ENCODE measurements at places on chromosomes 7 and 10.
A peak's percentile ranks its signal among the peaks of the same experiment; 100 is the strongest.

- no peak for DNase-seq
Measured at GRCh38 chr7:91266067-91266688, 1.9 kb downstream of the FZD1 start.

DNA sequence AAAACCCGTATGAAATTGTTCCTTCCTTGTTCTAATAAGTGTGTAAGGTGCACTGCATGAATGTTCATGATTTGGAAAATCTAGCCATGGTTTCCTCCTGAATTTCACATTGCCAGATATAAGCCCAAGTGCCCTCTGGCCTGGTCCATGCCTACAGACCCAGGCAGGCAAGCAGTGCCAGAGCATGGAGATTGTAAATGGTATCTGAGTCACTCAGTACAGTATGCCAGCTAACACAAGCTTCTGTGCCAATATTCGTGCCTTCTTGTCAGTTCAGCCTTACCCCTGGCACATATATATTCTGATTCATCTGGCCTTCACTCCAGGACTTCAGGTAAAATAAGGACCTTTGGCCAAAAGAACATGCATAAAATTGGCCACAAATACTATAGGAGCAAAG lies 38.4 kb upstream of the PDE1C start:
- no peak for DNase-seq

DNA sequence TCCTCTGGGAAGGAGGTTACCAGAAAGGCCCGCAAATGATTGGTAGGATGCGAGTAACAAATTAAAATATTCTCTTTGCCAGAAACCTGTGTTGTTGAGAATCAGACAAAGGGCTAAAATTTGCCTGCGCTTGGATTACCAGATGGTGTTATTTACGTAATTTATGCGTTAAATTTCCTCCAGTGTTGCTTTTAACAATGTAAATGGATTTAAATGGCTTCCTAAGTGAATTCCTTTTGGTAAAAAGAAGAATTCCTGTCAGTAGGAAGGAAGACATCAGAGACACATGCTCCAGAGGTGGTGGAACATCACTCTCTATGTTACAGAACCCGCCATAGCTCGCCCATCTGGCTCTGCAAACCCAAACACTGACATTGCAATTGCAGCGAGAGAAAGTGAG lies 520.6 kb downstream of the GALNT17 start:
- no peak for DNase-seq

GRCh38 chr7:100371561-100372171 lies 1.6 kb upstream of the PILRA start:
- DNase-seq, result no peak

GRCh38 chr10:46215426-46215825 lies 71.4 kb upstream of the ANTXRL start:
- no peak for DNase-seq

DNA sequence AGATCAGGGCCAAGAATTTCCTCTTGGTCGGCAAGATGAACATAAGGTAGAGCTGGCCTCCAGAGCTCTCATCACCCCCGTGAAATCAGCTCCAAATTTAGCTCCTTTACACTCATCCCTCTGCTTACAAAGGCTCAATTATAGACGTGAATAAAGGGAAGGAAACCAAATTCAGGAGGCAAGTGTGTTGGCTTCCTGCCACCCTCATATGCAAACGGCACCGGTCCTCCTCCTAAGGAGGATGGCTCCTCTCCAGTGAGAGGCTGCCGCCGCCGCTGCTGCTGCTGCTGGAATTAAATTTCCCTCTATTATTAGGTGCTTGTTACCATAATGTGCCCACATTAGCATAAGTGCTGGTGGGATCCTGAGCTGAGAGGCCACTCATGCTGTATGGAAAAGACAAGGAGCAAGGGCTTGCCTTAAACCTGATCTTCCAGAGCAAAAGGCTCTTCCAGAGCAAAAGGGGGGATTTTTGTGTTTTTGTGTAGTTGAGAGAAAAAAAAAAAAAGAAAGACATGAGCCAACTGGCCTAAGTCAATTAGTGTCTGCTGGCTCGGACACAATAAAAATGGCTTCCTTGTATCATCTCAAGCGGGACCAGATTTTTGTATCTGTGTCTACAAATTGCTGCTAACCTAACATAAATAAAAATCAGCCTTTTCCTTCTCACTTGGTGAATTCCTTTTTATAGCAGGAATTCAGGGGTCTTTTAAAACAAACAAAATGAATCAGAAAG lies 68.4 kb downstream of the CDHR3 start:
- DNase-seq, result no peak

GRCh38 chr7:135772639-135773222 lies 24.1 kb upstream of the FAM180A start:
- no peak for DNase-seq

GRCh38 chr10:27569946-27570345 lies 65.8 kb downstream of the RAB18 start:
- no peak for DNase-seq

DNA sequence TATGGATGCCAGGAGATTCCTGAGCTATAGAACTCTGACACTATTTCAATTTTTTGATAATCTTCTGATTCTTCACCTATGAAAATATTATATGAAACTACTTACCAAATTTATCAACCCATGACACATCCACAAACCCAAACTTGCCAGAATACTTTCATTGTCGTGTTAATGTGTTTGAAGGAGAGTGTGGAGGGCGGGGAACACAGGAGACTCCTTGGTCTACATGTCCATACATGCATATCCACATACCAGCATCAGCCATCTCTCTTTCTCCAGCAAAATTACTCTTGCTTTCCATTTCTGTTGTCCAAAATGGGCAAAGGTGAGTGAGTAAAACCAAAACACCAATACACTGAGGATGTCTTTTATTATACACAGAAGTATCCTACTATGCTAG lies 23.5 kb upstream of the BPGM start:
- DNase-seq, result no peak

- DNase-seq, result no peak
Measured at GRCh38 chr7:45146531-45147379, 10.8 kb upstream of the RAMP3 start.

DNA sequence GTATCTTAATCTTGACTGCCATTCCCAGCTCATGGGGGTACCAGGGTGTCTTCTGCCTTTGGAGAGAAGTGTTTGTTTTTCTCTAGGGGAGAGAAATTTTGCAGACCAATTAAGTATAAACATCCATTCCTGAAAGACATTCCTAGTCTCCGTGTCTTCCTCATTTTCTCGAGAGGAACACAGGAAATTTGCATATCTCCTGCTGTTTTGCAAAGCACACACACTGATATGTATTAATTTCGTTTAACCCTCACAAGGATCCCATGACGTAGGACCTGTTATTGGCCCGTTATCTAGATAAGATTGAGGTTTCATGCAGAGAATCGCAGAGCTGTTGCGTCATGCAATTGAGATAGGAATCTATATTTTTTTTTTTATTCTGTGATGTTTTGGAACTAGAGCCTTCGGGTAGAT lies 944 bp downstream of the RHBDD2 start:
- peak; percentile 32 for DNase-seq

DNA sequence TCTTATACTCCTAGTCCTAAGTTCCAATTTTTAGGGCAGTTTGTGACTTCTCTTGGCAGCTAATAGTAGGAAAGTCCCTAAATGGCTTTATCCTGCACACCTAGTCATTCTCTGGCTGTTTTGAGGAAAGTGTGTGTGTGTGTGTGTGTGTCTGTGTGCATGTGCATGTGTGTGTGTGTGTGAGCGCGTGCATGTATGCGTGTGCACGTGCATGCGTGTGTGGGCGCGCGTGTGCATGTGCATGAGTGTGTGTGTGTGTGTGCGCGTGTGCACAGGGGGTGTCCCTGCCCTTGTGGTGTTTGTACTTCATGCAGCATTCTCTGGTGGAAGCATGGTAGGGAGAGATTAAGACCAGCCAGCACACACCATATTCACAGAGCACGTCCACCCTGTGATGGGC lies 18.2 kb downstream of the MACROH2A2 start:
- no peak for DNase-seq

GRCh38 chr10:132827423-132827789 lies 41.5 kb upstream of the NKX6-2 start:
- no peak for DNase-seq

DNA sequence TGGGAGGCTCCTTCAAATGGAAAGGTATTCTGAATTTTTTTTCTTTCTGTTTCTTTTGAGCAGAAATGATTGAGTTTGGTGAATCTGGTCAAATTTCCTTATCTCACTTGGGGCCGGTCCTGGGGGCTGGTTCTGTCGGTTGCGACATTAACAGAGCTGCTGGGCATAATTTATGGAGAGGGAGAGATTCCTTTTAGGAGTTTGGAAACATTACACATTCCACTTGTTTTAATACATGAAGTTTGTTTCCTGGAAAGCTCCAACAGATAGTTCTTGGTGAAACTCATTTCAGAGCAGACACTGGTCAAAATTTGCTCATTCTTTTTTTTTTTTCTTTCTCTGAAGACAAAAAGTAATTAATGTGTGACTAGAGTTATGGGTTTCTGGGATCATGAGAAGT lies 129.9 kb downstream of the ABCA13 start:
- DNase-seq, result no peak

GRCh38 chr7:94003446-94004023 lies 620 bp downstream of the BET1 start:
- DNase-seq, result no peak

- DNase-seq, result no peak
Measured at GRCh38 chr7:97310-97841, 95.0 kb upstream of the FAM20C start.

GRCh38 chr7:68720697-68721096 lies 877.6 kb upstream of the AUTS2 start:
- DNase-seq, result no peak

DNA sequence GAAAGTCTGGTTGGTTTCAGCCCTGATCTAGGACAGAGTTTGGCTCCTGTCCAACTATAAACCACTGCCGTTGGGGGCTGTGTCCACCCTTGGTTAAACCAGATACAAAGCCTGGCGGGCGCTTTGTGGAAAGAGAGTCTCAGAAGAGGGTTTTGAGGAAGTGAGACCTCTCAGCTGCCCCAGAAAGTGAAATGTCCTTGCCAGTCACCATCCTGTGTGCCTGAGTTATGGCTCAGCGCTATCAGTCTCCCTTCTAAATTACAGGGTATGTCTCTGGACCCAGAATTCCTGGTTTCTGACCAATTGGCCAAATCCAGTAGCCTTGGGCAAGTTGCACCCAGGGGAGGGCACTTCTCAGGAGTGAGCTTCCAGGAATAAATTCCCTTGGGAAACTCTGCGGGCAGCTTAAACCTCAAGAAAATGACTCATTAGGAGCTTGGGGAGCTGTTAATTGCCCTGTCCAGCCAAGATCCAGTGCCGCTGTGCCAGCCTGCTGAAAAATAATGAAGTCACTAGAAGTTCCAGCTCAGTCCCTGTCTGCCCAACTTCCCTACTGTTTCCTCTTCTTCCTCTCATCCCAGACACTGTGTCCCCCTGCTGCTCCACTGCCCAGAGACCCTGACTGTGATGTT lies 66.7 kb upstream of the PDZD8 start:
- no peak for DNase-seq
